ENCODE measurements at places on chromosomes 13 and 19.

- DNase-seq, result no peak
Measured at GRCh38 chr13:101267656-101268055, 148.7 kb downstream of the NALCN start.

GRCh38 chr13:102993348-102993747, 72.9 kb downstream of the SLC10A2 start:
- DNase-seq, result no peak

DNA sequence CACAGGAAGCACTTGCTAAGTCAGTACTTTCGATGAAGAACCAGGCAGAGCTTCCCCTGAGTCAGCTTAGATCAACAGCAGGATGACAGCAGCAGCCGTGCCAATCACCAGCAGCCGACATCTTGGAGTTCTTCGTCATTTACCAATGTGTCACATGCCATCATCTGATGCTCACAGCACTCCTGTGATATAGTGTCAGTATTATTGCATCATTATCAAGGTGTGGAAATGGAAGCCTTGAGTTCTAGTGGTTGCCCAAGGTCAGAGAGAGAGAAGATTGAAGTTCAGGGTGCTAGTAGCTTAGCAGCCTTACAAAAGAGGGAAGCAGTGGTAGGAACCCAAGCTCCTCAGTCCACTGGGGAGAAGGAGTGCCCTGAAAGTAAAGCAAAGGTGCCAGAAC, 331.5 kb downstream of the ZNF536 start:
- DNase-seq, result no peak

DNA sequence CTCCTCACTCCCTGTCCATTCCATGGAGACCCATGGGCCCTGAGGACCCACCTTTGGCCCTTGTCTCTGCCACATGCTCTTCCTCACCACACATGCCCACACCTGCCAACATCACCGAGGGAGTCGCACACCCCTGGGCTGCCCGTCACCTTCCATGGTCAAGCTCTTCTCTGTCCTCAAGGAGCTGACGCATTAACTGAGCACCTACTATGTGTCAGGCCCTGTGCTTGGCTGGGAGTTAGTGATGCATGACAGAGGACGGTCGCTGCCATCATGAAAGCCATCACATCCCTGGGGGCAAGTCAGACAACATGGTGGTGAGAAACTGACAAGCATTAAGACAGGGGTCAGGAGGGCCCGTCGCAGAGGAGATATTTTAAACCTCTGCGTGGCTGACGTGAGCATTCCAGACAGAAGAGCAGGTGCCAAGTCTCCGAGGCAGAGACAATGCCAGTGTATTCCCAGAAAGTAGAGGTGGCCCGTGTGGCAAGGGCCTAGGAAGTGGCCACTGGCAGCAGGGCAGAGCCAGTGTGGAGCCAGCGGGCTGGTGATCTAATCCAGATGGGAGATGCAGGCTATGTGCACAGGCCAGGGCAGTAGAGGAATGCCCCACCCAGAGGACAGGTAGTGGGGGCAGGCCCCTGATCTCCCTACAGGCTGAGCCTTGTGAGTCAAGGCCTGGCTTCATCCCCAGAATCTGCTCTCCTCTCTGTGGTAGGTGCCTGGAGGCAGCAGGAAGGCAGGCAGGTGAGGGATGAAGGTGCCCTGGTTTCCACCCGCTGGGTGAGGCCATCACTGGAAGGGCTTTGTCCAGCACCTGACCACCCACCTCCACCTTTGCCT, 21.2 kb downstream of the ELAVL1 start:
- no peak for DNase-seq

GRCh38 chr13:94214975-94215374, 264.5 kb downstream of the DCT start:
- DNase-seq, result no peak

DNA sequence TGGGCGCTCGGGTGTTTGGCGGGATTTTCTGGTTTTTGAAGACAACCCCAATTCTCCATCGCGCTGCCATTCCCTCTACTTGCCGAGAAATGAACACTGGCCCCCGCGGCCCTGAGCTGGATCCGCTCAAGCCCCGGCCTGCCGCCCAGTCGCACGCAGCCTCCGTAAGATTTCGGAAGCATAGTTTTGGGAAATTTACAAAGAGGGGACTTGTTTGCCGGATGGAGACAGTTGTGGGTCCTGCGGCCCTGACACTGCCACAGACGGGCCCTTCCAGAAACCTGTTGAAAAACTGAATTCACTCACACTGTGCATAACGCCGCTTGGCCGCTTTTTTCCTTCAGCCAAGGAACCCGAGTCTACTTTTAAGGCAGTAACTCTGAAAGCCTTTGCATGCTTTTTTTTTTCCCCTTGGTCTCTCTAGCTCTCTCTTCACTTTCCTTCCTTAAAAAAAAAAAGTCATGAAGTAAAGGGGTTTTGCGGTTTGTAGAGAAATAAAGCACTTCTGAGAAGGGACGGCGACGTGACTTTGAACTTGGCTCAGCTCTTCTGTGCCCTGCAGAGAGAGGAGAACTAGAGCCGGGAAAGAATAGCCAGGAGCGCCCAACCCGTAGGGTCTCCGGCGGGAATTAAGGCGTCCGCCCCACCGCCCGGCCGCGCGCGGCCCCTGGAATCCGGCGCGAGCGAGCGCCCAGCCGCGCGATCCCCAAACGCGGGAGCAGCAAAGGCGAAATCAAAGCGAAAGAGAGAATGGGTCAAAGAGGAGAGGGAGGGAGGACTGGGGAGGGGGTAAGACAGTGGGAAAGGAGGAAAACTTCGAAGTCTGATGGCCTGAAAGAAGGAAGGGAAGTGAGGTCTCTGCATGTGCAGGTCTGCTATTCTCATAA, 3.4 kb upstream of the ZIC2 start:
- DNase-seq, result no peak

DNA sequence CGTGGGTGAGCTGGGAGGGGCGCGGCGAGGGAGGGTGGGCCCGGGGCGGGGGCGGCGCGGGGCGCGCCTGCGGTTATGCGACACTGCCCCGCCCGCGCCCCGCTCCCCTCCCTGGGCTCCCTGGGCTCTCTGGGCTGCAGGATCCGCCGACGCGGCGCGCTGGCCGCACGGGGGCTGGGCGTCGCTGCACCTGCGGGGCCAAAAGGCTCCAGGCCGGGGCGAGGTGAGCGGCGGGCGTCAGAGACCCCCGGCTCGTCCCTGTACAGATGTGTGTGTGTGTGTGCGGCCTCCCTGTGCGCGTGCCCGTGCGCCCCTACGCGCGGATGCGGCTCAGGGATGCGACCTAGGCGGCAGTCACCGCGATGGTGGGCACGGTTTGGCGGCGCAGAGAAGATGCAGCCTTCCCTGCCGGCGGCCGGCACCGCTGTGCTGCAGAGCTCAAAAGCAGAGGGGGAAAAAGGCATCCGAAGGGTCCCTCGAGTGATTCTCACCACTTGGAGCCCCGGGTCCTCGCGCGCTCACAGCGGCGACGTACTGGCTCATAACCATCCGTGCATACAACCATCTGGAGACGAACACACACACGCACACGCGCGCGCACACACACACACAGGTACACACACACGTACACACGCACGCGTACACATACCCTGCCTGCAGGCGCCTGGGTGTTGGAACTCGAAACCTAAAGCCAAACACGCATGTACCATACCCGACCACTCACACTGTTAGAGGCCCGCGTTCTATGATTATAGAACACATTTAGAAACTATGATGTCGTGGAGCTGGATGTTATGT, 709 bp downstream of the ATP8A2 start:
- DNase-seq, result no peak

DNA sequence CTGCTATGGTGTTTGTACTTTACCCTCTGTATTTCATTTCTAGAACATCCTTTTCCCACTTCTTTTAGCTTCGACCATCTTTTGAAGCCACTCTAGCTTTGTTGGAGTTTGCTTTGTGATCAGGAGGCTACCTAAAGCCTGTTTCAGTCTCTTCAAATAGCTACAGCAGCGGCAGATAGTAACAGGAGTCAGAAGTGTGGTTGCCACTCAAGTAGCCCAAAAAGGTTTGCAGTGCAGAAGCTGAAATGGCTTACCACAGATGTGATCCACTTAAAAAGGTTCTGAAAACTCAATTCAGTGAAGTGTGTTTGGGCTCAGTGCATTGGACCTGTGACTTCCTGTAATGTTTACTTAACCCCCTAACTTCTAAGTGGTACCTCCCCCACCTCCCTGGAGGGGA, 26.2 kb downstream of the WASF3 start:
- no peak for DNase-seq

GRCh38 chr13:99258210-99258860, at the start of gene GPR18:
Gene GPR18 (minus strand): TSS chr13:99258379. CDS start chr13:99255872, 2,507 bp downstream.
- no peak for DNase-seq

DNA sequence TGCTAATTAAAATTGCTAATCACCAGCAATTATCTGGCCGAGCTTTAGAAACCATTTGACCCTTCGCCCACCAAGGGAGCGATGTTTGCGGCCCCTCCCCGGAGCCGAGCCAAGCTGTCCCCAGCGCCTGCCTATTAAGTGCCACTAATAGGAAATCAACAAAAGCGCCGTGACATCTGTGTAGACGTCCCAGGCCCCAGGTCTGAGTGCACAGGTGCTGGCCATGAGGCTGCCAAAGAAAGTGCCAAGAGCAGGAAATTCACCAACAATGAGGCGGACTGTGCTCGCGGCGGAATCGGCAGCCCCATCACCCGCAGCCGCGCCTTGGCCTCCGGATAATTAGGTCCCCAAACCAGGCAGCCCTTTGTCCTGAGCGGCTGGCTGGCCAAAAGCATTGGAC, 44.5 kb upstream of the SPACA7 start:
- DNase-seq, result no peak

DNA sequence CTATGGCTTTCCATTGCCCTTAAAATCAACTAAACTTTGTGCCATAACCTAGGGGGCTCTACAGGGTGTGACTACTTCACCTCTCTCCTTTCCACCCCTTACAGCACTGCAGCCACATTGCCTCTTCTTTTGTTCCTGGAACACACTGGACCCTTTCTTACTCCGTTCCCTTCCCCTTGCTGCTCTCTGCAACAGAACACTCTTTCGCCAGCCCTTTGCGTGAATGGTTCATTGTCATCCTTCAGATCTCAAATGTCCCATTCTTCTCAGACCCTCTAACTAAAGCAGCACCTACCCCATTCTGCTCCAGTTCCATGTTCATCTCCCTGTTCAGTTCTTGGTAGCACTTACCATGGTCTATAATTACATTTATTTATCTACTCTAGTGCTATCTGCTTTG, 208.3 kb downstream of the OXGR1 start:
- DNase-seq, result no peak

- no peak for DNase-seq
Measured at GRCh38 chr13:97113231-97114001, 108.7 kb upstream of the MBNL2 start.

DNA sequence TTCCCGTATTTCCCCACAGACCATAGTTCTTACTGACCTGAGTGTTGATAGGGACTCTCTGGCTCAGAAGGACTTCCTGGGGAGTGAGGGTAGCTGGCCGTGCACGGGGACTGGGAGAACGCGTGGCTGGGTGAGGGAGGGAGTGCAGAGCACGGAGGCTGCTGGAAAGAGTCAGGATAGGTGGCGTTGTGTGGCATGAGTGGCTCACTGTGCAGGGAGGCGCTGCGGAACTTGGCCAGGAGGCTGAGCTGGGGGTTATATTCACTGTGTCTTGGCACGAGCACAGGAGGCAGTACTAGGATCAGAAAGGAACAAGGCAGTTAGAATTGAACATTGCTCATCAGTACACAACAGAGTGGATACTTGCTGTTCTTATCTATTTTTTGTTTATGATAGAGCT, 47.4 kb downstream of the SMAD9 start:
- no peak for DNase-seq

- DNase-seq, result no peak
Measured at GRCh38 chr19:3350014-3350663, 16.2 kb upstream of the NFIC start.

GRCh38 chr13:97852181-97852874, 101.1 kb upstream of the IPO5 start:
- DNase-seq, result no peak

- DNase-seq, result no peak
Measured at GRCh38 chr13:26694609-26695359, 65.8 kb downstream of the GPR12 start.

GRCh38 chr13:108987517-108987916, 358.1 kb downstream of the MYO16 start:
- DNase-seq, result no peak

DNA sequence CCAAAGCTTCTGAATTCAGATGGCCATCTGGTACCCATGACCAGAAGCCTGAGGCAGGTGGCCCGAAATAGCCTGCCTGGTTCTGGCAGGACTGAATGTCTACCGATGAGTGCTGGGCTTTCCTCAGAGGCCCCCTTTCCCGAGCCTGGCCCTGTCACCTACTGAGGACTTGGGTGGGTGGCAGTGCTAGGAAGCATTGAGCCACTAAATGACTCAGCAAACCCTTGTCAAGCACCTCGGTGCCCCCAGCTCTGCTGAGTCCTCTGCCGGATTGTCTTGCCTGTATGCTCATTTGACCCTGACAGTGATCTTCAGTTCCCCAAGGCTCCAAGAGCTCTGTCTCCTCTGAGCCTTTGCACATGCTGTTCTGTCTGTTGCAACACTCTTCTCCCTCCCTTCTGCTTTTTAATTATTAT, 17.9 kb downstream of the PPP1R37 start:
- DNase-seq, result no peak

GRCh38 chr19:30376272-30376671, 4.1 kb downstream of the ZNF536 start:
- no peak for DNase-seq

DNA sequence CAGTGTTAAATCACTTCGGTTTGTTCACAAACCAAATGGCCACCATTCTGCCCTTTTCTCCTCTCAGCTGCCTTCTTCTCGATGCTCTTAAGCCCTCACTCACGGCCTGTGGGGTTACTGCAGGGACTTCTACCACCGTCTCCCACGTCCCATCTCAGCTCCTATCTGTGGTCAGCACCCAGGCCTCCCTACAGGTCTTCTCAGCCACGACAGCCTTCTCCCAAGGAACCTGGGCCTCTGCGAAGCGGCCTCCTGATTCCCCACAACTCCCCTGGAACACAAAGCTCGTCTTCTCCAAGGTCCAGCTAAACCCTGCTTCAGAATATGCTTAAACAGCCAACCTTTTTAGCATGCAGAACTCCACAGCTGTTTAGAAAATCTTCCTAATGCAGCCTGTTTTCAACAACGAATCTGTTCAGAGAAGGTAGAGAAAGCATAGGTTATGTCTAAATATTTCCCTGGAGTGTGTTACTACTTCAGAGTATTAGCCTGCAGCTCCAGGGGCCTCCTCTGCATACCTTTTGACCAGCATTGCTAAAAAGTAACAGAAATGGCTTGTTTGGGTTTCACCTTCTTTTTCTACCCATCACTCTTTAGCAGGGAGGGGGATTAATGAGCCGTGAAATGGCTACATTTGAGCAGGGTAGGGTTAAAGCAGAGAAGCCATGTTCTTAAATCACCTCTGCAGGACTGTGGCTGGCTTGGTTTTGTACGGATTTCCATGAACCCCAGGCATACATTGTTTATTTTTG, 104.0 kb downstream of the COL4A2 start:
- no peak for DNase-seq
